Left kidney (tissue), 8 donors: ENCODE measurements at places on chromosomes 6 and 20. TPM values are rescaled to one million over a fixed set of nuclear protein-coding genes. Genes with fewer than 3 reads are reported as not detected.

- DNase-seq, result no peak
These were observed 122.8 kb upstream of the HSF2 start for GRCh38 chr6:122276637-122277036.

- no peak for DNase-seq
These were observed 128.0 kb downstream of the RIN2 start for GRCh38 chr20:19885939-19886660.

GRCh38 chr20:25336561-25337422 lies 53.8 kb downstream of the ABHD12 start:
- no peak for DNase-seq

TDRD6 gene
- polyA plus RNA-seq, result 3.2 TPM

GRCh38 chr20:11315525-11315924 lies 602.2 kb upstream of the BTBD3 start:
- no peak for DNase-seq

- no peak for DNase-seq
These were observed 10.5 kb downstream of the AURKA start for GRCh38 chr20:56381501-56381900.
